Fibroblast of the aortic adventitia (primary cell): ENCODE measurements at places on chromosomes 4 and X. TPM values are rescaled to one million over a fixed set of nuclear protein-coding genes. Genes with fewer than 3 reads are reported as not detected.

GRCh38 chr4:148261848-148262247 lies 180.4 kb downstream of the NR3C2 start:
- DNase-seq = no peak

DNA sequence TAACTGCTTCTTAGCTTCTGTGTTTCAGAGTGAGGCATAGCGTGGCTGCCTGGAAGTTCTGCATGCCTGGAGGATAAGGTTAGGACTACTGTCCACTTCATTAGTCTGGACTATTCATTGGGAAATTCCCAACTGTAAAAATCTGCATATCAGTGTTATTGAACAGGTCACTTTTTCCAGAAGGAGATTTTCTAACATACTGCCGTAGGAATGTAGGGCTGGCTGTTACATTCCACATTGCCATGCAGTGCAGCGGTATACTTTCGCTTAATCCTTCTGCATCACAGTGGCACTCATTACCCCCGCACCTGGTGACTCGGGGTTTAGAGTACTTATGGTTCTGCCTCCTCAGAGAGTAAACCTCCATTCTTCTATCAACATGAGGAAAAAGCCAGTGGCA lies 104.6 kb downstream of the NPFFR2 start:
- DNase-seq = no peak

GRCh38 chr4:189302719-189303118 lies 638.0 kb upstream of the FRG1 start:
- no peak for DNase-seq

DNA sequence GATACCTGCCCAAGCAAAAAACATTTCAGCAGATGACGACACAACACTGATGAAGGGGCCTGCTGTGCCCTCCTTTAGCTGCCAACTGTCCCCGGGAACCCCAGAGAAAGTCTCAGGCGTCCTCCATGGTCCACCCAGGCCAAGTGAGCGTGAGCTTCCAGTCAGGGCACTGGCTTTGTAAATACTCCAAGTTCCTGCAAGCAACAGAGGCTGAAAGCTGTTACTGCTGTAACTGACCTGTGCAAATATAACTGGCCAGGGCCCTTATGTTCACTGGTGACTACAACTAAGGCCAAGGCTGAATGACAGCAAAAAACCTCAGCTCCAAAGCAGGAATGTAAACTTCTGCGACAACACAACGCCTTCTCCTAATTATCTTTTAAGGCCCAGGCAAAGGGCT lies 8.2 kb downstream of the WDR1 start:
- no peak for DNase-seq

- DNase-seq = no peak
These were observed 110.7 kb upstream of the ADRA2C start for GRCh38 chr4:3655485-3655884.

DNA sequence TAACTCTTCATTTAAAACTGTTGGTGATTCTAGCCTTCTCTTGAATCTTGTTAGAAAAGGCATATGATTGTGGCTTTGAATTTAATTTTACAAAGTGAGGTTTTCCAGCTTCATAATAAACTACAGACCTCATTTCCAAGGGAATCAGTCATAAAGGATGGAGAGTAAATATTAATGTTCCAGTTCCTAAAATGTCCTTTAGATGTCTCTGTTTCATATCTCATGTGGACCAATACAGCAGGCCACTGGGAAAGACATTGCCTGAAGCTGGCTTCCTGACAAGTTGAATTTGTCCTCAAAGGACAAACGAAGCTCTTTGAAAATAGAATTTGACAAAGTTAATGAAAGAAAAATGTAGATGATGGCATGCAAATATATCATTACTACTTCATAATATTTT lies 125.4 kb downstream of the ZNF330 start:
- peak; percentile 80 for DNase-seq

DNA sequence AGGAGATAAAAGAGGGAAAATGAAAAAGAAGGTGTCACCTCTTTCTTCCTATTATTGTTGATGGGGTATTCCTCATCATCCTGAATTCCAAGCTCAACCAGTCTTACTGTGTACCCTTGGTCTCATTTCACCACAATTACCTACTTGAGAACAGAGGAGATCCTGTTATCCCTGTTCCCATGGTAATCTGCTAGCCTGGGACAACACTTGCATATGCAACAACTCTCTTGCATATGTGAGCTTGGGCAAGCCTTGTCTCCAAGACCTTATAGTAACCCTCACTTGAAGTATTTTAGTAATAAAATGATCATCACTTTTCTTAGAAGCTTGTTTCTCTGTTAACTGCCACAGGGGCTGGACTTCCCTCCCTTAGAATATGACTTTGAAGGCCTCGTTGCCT lies 253.7 kb downstream of the NAP1L3 start:
- DNase-seq = no peak

GRCh38 chr4:150238591-150238990 lies 160.3 kb downstream of the DCLK2 start:
- no peak for DNase-seq

GRCh38 chr4:28402751-28403150 lies 1542.1 kb downstream of the STIM2 start:
- no peak for DNase-seq

DNA sequence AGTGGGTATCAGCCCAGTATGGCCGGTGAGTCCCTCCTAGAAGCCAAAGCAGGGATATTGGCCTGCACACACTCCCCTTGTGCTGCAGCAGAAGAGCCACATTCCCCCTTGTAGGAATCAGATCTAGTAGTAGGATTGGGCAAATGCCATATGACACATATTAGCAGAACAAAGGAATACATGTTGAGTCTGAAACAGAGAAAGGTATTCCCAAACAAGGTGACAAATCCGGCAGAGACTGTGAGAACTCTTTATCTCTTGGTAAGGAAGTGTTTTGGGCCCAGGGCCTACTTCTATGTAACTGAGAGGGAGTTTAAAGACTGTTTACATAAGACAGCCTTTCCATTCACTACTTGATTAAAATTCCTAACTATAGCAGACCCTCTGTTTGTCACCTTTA lies 1382.0 kb downstream of the FAM133A start:
- no peak for DNase-seq

GRCh38 chr4:76697129-76697803 lies 200.7 kb downstream of the SOWAHB start:
- DNase-seq = no peak

DNA sequence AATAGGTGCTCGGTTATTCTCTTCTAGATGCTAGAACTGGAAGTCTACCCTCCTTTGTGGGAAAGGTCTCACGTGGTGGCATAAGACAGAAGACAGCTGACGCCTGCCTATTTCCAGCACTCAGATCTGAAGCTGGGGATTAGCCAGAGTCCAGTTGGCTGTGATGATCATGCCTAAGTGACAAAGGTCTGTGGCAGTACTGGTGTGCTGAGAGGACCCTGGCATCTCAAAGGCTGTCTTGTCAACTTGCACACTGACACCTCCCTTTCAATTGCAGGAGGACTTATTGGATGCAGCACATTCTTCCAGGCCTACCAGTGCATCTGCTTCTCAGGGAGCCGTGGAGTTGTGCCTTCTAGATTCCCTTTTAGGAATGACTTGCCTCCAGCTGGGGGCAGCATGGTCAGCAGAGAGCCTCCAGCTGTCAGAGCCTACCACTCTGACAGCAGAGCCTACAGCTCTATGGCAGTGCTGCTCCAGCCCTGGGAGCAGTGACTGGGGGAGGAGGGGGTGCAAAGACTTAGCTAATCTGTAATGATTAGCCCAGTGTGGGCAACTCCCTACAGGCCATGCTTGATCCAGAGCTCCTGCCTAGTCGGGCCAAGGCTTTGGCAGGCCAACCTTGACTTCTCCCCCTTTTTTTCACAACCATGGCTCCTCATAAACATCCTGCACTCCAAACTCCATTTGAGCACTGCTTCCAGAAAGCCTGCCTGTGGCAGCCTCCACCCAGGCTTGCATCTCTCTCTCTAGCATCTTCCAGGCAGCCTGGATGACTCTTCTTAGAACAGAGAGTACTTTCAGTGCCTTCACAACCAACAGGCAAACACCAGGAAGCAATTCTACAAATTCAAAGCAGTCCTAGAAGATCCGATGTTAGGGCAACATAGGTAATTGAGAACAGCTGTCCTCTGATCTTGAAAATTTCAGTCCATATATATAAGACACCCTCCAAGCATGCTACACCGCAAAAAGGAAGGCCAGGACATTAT lies 13.8 kb upstream of the FGFBP2 start:
- DNase-seq = no peak

DNA sequence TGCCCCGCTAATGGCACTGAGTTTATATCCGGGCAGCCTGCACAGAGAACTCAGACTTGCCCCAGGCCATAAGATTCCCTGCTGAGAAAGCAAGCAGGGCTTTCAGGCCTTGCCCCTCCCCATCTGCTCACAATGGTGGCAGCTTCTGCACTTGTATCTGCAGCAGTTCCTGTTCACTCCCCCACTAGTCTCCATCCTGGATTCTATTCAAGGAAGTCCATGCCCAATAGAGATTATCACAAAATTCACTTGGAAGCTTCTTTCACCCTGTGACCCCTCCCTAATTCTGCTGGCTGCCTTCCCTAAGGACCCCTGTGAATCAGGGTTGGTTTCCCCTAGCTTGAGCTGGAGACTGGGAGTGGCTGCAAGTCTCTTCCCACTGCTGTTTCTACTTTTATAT lies 34.5 kb upstream of the UCP1 start:
- no peak for DNase-seq

RPS6KA3 gene
- total RNA-seq = 42.5 and 58.1 TPM in 2 replicates

RS1 gene
- not detected in 2 replicates for total RNA-seq

ZMAT1 gene
- total RNA-seq = 0.08 and 0.18 TPM in 2 replicates

EXOC1L gene
- not detected in 2 replicates for total RNA-seq
